ENCODE measurements at places on chromosomes 5 and 9.

GRCh38 chr5:95042037-95042436, 242.9 kb downstream of the MCTP1 start:
- DNase-seq = no peak

DNA sequence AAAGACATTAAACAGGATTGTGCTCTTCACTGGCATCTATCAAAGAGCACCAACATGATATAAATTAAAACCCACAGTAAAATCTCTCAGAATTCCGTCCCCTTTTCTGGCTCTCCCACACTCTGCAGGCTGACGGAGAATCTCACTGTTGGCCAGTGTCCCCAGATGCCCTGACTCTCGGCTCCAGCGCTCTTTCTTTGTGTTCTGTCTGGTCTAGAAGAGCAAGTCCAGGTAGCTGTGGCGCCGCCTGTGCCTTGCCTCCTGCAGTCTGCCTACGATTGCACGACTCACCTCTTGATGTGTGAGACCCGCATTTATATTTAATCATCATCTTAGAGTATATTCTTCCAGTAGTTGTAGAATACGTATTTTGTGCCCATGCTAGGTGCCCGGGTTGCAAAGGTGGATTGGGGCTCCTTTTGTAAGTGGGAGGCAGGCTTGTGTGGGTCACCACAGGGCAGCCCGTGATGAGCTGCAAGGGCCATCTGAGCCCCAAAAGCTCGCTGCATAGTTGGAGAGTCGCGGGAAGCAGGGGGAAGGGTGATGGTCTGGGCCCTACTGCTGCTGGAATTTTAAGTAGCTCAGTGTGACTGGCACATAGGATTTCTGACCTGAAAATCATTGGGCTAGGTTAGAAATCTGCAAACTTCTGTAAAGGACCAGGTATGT, 55.6 kb downstream of the EHMT1 start:
- DNase-seq = no peak

- peak; percentile 58 for DNase-seq
Observed at GRCh38 chr5:78621291-78621738, 27.3 kb downstream of the LHFPL2 start.

- no peak for DNase-seq
Observed at GRCh38 chr9:113886933-113887332, 10.8 kb downstream of the ZNF618 start.

DNA sequence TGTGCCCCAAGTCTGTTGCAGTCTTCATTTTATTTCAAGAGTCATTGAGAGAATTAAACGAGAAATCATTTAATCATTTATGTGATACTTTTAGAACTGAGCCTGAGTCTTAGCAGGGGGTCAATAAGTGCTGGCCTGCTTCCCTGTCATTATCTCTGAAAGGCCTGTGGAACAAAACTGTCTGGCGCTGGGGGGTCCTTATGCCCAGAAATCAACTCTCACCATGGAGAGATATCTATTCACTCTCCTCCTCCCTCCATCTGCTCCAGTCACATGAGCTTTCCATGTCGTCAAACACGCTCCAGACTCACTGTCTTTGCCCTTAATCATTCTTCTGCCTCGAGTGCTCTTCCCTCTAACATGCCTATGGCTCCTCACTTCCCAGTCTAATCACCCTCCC, 136.8 kb downstream of the ESM1 start:
- no peak for DNase-seq

DNA sequence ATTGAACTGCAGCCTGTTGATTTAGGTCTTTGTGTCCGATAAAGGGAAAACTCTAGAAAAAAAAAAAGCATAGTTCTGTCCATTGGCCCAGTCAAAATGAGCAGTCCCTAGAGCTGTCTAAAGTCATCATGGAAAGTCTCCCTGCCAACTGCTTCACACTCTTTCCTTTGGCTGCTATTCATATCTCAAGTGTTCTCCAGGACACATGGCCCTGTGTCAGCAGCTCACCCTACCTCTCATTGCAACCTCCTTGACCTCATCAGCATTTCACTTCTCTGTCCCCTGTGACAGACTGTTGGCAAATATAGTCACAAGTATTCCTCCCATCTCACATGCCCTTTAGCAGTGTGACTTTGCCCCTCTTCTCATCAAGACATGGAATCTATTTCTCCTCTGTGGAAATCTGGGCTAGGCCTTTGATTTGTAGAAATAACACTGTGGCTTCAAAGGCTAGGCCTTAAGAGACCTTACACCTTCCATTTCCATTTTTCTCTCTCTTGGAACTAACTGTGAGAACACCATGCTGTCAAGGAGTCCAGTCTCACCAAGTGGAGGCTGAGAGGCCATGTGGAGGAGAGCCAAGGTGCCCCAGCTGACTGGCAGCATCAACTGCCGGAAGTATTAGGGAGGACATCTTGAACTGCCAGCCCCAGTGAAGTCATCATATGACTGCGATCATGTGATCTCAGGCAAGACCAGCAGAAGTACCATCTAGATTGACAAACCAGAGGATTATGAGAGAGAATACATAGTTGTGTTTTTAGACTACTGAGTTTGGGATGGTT, 149.4 kb upstream of the TARS1 start:
- no peak for DNase-seq

DNA sequence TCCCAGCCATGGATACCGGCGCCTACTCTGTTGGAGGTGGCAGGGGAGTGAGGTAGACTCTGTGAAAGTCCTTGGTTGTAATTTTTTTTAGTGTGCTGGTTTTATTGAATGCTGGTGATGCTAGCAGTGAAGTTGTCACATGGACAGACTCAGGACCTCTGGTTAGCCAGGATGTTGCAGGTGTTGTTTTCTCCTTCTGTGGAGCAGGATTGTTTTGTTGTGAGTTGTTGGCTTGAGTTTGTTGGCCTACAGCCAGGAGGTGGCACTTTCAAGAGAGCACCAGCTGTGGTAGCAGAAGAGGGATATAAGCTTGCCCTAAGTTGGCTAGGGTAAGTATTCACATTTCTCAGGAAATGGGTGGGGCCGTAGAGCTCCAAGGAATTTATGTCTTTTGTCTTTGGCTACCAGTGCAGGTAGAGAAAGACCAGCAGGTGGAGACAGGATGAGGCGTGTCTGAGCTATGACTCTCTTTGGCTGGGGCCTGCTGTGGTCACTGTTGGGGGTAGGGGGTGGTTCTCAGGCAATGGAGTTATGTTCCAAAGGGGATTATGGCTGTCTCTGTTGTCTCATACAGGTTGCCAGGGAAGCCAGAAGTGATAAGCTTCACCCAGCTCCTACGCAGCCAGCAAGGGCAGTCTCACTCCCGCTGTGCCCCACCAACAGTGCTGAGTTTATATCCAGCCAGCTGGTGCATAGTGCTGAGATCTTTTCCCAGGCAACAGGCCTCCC, 248.7 kb downstream of the TAF11L14 start:
- DNase-seq = no peak

DNA sequence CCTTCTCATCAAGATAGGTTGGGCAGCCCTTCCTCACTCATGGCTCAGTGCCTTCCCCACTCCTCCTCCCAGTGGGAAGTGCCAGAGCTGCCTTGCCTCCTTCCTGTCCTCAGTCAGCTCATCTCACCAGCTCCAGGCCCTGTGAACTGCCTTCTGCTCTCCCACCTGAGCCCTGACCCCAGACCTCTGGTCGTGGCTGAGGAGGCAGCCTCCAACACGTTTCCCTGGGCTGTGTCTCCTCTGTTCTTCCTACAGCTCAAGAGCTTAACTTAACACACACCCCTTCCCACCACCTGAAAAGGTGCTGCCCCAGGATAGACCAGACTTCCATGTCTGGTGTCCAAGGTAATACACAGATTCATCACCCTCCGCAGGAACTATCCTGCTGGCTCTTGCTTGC, 21.2 kb downstream of the IL9 start:
- DNase-seq = no peak

DNA sequence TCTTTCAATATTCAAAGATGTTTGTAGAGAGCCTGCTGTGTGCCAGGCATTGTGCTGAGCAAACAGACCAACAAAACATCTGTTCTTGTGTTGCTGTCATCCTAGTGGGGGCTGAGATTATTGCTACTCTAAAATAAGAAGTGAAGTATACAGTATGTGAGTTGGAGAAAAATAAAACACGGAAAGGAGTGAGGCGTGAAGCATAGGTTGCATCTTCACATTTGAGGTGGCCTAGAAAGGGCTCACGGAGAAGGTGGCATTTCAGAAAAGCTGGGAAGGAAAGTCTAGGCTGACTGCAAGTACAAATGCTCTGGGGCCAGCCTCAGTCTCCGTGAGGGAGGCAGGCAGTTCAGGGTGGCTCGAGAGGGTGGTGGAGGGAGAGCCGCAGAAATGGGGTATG, 80.3 kb downstream of the CSNK1A1 start:
- no peak for DNase-seq

- DNase-seq = peak; percentile 14
Observed at GRCh38 chr5:41871852-41872251, 1.6 kb upstream of the OXCT1 start.

DNA sequence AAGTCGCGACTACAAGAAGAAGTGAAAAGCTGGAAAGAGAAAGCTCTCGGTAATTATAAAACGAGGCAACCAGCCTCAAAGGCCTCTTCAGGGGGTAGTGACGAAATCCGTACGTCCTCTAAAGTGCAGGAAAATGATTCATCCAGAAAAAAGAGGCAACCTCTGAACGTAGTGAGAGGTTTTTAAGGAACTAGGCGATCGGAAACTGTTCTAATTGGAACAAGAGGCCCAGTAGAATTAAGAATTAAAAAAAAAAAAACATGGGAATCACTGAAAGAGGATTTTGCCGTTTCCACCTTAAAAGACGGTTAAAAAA, 1.0 kb downstream of the CSNK1A1 start:
- DNase-seq = peak; percentile 70
